ENCODE measurements at places on chromosomes 5 and 9.

DNA sequence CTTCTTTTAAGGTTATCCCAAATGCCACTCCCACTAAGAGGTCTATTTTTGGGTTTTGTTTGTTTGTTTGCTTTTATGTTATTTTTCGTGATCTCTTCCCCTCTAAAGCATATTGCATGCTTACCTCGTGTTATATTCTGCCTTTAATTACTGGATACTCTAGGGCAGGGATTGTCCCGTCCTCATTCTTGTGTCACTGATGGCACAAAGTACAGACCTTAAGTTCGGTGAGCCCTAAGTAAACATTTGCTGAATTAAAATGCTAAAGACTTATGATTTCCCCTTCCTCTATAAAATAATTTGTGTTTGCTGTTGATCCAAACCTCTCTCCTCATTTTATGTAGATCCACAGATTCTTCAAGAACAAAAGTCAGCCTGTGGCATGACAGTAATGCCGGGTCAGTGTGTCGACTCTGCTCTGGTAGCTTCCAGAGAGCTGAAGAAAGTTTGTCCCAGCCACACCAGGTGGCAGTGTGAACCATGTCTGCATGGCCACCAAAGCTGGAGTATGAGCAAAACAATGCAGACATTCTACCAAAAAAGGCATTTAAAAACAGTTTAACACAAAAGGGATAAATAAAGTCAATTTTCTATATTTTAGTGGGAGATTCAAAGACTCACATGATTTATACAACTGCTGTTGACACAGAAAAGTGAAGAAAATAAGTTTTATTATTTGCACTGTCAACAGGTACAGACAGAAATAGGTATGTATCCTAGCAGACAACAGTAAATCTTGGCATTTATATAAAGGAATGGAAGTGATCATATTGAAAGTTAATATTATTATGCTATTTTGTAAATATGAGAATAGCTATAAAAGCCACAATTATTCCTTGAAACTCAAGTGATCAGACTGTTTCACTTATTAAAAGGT, 17.9 kb upstream of the POC5 start:
- peak; percentile 8 for DNase-seq

GRCh38 chr9:72038408-72038807, 22.0 kb downstream of the C9orf57 start:
- DNase-seq = no peak

GRCh38 chr5:6289239-6289638, 89.1 kb downstream of the MED10 start:
- DNase-seq = no peak

GRCh38 chr5:128328446-128328845, 209.6 kb downstream of the FBN2 start:
- DNase-seq = no peak

GRCh38 chr5:171798418-171798817, 12.8 kb downstream of the SMIM23 start:
- DNase-seq = no peak

DNA sequence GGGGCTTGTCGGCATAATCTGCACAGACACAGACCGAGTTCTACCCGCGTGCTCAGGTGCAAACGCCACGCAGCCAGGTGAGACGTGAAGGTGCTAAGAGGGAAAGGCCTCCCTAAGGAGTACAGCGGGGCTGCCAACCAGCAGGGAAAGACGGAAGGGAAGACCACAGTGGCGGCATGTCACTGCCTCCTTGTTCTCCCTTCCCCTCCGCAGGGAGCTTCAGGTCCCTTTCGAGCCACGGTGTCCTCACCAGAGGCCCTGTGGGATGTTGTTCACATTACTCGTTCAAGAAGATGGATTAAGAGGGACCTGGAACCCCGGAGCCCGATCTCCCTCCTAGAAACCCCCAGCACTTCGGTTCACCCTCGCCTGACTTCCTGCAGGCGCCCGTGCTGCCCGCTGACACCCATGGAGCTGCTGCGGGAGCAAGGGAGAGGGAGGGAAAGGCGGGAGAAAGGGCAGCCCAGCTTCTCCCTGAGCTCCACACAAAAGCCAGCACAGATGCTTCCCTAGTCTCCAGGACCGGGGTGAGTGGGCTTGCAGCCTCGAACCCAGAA, 686 bp downstream of the BRD9 start:
- DNase-seq = peak; percentile 76

- no peak for DNase-seq
Measured at GRCh38 chr5:66423484-66423883, 172.7 kb upstream of the MAST4 start.

- DNase-seq = peak; percentile 62
Measured at GRCh38 chr9:72633966-72634365, 112.6 kb downstream of the TMC1 start.

- DNase-seq = no peak
Measured at GRCh38 chr9:93237540-93237939, 53.6 kb downstream of the WNK2 start.

GRCh38 chr9:16342246-16343020, 528.0 kb downstream of the BNC2 start:
- DNase-seq = no peak

- no peak for DNase-seq
Measured at GRCh38 chr5:127411381-127411780, 106.1 kb upstream of the PRRC1 start.

GRCh38 chr9:14273696-14274121, 40.2 kb downstream of the NFIB start:
- no peak for DNase-seq

GRCh38 chr9:97985058-97985861, 2.1 kb downstream of the ANP32B start:
- DNase-seq = no peak

- peak; percentile 22 for DNase-seq
Measured at GRCh38 chr9:36592801-36593583, 20.3 kb downstream of the MELK start.

GRCh38 chr5:59711310-59711709, 182.2 kb downstream of the PDE4D start:
- DNase-seq = peak; percentile 21

DNA sequence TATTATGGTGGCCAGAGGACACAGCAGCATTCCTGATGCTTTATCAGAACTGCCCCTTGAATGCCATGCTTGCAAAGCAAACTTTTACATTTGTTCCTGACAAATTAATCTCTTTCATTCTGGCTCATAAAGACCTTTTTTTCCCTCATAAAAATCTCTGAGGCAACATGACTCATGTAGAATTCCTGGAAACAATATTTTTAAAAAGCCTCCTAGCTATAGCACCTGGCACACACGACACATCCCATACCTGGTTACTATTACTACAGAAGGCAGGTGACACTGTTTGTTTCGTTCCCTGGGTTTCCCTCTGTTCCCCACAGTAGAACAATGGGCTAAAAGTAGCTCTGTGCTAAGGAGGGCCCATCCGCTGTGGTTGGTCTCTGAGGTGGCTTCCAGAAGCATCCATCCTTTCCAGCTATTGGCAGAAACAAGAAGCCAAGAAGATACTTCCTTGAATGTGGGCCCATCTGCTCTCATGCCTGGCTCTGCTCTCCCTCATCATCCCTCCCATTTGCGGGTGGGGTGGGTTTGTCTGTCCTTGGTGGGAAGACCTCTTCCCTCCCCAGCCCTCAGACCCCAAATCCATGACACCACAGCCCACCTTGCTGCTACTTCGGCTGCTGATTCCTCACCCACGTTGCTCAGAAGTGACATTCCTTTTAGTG, 59.1 kb downstream of the GALNT12 start:
- DNase-seq = no peak

GRCh38 chr9:93304574-93305496, 120.9 kb downstream of the WNK2 start:
- peak; percentile 83 for DNase-seq

GRCh38 chr9:115739096-115739875, 414.3 kb upstream of the PAPPA start:
- no peak for DNase-seq

DNA sequence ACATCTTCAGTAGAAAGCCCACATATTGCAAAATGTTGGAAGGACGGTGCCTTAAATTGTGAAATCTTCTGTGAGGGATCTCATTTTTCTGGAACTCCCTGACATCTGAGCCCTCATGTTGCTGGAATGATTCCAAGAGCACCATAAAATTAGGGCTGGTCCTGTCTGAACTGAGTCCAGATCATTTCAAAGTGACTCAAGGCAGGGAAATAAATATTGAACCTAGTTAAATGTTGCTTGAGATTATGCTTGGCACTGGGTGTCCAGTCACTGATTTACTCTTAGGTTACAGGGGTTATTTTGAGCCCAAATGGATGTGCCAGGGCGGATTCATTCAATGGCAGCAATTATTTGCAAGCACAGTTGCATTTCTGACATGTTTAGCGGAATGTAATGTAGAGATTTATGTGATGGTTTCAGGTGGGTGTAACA, 437.0 kb downstream of the PIK3R1 start:
- peak; percentile 28 for DNase-seq

GRCh38 chr5:23445573-23445972, 61.8 kb upstream of the PRDM9 start:
- DNase-seq = no peak

GRCh38 chr5:169442403-169442874, 141.1 kb upstream of the SPDL1 start:
- peak; percentile 23 for DNase-seq

DNA sequence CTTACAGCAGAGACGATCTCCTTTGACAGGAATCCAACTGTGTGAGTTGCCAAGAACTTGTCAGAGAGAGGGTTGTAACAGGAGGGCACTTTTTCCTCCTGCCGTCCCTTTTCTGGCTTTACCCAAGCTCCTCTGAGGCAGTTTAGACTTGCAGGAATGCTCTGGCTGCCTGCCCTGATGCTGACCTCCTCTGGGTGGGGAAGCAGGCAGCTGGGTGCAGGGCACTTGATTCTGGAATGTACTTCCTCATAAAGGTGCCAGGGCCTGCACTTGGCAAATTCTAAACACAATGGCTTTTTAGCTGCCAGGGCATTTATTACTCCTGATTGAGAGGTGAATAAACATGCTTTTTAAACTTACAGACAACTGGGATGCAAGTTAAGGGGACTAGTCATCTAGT, 190.4 kb downstream of the EPB41L4A start:
- DNase-seq = peak; percentile 74

DNA sequence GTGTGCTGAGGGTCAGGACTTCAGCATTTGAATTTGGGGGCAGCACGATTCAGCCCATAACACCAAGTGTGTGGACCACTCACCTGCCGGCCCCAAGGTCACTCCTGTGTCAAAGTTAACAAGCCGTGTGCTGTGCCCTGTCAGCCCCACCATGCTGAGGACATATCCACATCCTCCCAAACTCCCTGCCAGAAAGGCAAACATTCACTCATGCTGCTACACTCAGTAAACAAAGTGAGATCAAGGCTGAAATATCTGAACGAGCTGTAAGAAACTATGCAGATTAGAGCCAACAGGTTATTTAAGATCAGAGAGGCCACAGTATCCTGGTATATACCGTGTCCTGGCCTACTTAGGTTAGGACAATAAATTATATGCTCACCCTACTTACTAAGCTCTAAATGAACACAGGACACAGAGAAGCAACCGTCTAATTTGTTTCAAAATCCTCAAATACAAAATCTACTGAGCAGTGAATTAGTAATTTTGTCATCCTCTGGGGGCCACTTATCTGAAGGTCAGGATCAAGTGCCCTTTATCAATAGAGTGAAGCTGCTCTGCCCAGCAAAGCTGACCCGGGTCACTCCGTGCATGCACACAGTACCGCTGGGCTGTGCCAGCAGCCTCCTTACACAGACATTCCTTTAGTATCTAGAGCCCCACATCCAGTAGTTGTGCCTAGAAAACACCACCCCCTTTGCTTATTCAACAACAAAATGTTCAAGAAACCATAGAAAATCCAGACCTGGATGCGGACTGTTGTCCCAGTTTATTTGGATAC, 28.2 kb downstream of the RETREG1 start:
- no peak for DNase-seq

DNA sequence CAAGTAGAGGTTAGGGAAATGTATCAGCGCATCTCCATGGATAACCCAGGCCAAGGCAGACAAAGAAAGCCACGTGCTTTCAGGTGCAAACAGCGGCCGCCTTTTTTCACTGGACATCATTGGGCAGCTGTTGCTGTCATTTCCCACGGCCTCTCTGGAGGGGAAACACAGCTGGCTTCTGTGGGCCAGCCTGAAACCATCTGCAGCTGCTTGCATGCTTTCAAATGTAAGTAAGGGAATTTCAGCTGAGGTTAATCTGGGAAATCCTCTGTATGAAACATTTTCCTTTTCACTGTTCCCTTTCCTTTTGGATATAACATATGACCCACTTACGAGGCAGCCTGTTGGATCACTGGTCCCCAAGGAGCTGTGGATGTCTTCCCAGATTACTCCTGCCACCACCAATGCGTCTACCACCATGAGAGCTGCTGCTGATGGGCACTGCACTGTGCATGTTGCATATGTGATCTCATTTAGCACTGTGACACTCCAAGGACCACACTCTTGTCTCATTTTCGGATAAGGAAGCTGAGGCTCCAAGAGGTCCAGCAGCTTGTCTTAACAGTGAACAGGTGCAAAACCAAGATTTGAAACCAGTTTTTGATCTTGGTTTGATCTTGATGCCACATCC, 106.3 kb downstream of the C9orf152 start:
- DNase-seq = no peak

DNA sequence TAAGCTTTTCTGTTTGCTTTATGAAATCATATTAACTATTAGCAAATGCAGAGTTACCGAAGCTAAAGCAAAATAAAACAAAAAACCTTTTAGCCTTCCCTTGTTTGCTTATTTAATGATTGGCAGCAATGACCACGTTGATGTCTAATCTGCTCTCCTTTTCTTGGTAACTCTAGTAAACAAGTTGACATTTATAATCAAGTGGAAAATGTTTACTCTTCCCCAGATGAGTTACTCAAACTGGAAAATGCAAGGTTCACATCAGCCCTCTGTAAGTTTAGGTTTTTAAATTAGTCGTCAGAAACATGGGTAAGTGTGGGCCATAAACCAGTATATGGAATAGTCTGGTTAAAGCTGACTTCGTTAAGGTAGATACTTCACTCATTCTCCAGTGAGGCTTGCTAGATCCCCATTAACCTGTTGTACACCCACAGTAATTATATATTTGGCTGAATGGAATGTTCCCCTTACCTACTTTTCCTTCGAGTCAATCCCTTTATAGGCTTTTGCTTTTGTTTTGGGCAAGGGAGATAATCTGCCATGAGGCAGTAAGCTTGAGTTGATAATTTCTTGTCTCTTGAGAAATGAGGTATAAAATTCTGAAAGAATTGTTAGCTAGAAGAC, 100.9 kb downstream of the GDNF start:
- no peak for DNase-seq

GRCh38 chr9:81685763-81686613, 3.4 kb downstream of the TLE1 start:
- peak; percentile 16 for DNase-seq

DNA sequence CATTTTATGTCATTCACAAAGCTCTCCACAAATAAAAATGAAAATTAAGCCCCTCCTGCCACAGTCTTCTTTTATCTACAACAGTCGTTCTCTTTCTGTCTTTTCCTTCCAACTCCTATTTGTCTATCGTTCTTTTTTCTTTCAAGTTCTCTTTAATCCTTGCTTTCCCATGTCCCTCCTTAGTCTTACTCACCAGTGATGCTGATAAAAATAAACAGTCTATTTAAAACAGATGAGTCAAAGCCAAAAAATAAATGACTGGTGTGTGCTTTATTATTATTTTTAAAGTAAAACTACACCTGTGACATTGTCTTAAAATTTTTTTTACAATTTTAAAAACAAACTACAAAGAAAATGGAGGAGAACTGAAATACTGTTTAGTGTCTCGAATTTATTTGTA, 137.1 kb upstream of the TMEM161B start:
- no peak for DNase-seq

GRCh38 chr9:120924698-120925534, 1.7 kb downstream of the TRAF1 start:
- DNase-seq = no peak

- no peak for DNase-seq
Measured at GRCh38 chr5:5504325-5504724, 81.8 kb downstream of the ICE1 start.

GRCh38 chr9:132230605-132231004, 68.7 kb downstream of the NTNG2 start:
- DNase-seq = no peak
